ENCODE measurements at places on chromosomes 16 and 17. TPM values are rescaled to one million over a fixed set of nuclear protein-coding genes. Genes with fewer than 3 reads are reported as not detected.
A peak's percentile ranks its signal among the peaks of the same experiment; 100 is the strongest.

- DNase-seq = no peak
- H3K27me3 ChIP-seq = peaks cover 42% of the 10 kb centered on the region
Observed at GRCh38 chr17:61425682-61426481, 26.2 kb downstream of the TBX2 start.

DNA sequence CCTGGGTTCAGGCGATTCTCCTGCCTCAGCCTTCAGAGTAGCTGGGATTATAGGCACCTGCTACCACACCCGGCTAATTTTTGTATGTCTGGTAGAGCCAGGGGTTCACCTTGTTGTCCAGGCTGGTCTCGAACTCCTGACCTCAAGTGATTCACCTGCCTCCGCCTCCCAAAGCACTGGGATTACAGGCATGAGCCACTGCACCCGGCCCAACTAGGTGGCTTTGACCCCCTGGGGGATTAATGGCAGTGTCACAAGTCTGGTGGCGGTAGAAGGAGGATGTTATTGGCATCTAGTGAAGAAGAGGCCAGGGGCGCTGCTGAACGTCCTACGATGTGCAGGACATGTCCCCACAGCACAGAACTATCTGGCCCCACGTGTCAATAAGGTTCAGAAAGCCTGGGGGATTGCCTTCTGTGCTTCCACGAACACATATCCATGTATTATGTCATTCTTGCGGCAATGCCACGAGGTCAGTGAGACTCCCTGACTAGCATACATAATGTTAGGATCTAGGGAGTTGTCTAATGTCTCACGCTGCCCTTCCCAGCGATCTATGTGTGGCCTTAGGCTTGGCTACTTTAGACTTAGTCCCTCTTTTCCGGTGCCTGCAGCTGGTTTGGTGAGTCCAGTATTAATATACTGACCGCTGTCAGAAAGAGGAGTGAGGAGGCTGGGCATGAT is 75.8 kb downstream of the ABCC6 start:
- DNase-seq = no peak
- H3K27ac ChIP-seq = no peak overlapping the region
- H3K4me3 ChIP-seq = no peak overlapping the region
- peaks cover 5% of the 10 kb centered on the region for H3K4me1 ChIP-seq

DNA sequence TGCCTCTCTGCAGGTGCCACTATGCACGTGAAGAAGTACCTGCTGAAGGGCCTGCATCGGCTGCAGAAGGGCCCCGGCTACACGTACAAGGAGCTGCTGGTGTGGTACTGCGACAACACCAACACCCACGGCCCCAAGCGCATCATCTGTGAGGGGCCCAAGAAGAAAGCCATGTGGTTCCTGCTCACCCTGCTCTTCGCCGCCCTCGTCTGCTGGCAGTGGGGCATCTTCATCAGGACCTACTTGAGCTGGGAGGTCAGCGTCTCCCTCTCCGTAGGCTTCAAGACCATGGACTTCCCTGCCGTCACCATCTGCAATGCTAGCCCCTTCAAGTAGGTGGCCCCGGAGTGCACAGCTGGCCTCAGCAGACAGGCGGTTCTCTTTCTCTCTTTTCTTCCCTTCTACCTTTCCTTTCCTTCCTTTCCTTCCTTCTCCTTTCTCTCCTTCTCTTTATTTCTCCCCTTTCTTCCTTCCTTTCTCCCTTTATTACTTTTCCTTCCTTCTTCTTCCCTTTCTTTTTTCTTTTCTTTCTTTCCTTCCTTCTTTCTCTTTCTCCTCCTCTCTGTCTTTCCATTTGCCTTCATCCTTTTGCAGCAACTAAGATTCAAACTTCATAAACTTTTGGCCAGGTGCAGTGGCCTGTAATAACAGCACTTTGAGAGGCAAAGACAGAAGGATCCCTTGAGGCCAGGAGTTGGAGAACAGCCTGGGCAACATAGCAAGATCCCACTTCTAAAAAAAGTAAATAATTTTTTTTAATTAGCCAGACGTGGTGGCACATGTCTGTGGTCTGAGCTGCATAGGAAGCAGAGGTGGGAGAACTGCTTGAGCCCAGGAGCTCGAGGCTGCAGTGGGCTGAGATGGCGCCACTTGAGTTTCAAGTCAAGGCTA is 46.7 kb downstream of the SCNN1B start:
- no peak overlapping the region for H3K27ac ChIP-seq
- no peaks in the 10 kb centered on the region for H3K36me3 ChIP-seq
- H3K4me3 ChIP-seq = no peak overlapping the region

- no peak overlapping the region for H3K27ac ChIP-seq
- H3K4me1 ChIP-seq = peaks cover 6% of the 10 kb centered on the region
- no peaks in the 10 kb centered on the region for H3K36me3 ChIP-seq
- no peak overlapping the region for H3K4me3 ChIP-seq
- DNase-seq = peak; percentile 34
Observed at GRCh38 chr17:83178533-83179304, 99.3 kb downstream of the METRNL start.

- no peak overlapping the region for H3K4me3 ChIP-seq
- H3K36me3 ChIP-seq = no peaks in the 10 kb centered on the region
- DNase-seq = no peak
Observed at GRCh38 chr16:23283571-23283970, 18.5 kb upstream of the SCNN1B start.

- no peaks in the 10 kb centered on the region for H3K36me3 ChIP-seq
- peak overlapping the region; percentile 81 for H3K4me3 ChIP-seq
- peak; percentile 84 for DNase-seq
Observed at GRCh38 chr17:56834380-56835263, 671 bp downstream of the DGKE start.

DNA sequence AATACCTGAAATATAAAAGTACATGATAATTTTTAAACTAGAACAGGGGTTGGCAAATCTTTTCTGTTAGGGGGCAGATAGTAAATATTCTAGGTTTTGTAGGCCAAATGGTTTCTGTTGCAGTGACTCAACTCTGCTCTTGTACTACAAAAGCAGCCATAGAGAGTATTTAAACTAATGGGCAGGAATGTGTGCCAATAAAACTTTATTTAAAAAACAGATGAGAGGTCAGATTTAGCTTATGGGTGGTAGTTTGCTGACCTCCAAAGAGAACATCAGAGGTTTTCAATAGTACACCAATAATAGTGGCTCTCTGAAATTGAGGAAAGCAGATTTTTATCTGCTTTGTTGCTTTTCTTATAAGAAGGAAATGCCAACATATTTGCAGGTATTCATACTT is 15.2 kb upstream of the FAM20A start:
- H3K4me3 ChIP-seq = no peak overlapping the region
- H3K27me3 ChIP-seq = no peaks in the 10 kb centered on the region
- no peak for DNase-seq
- H3K4me1 ChIP-seq = peaks cover 18% of the 10 kb centered on the region
- H3K27ac ChIP-seq = no peak overlapping the region

DNA sequence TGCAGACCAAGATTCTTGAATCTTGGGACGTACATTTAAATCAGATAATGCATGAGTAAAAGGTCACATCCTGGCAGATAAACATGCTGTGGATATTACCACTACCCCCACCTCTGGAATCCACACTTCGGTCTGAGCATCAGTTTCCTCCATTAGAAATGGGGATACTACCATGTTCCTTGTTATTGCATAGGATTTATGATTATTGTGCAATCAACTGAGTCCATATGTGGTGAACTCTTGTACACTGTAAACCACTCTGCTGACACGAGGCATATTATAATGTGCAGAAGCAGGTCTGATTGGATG is 108.7 kb downstream of the VAT1L start:
- H3K4me1 ChIP-seq = no peaks in the 10 kb centered on the region
- H3K36me3 ChIP-seq = no peaks in the 10 kb centered on the region

GRCh38 chr16:49724774-49725173 is 131.1 kb downstream of the ZNF423 start:
- no peak overlapping the region for H3K4me3 ChIP-seq
- no peak for DNase-seq
- no peaks in the 10 kb centered on the region for H3K36me3 ChIP-seq
- H3K27ac ChIP-seq = no peak overlapping the region

DNA sequence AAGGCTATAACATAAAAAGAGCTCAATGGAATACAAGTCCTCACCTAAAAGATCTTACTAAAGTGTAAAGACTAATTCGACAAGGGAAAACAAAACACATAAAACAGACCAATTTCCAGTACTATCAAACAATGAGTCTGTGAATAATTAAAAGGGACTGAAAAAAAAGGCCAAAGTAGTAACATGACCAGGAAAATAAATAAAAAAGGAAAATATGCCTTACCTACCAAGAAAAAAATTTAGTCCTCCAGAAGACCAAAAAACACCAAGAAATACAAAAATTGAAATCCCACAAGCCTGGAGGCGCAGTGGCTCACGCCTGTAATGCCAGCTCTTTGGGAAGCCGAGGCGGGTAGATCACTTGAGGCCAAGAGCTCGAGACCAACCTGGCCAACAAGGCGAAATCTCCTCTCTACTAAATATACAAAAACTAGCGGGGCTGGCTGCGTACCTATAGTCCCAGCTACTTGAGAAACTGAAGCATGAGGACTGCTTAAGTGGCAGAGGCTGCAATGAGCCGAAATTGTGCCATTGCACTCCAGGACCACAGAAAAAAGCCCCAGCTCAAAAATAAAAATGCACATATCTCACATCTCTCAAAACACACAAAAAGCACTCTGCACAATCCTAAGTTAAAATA is 60.8 kb downstream of the TEX14 start:
- H3K4me1 ChIP-seq = peaks cover 15% of the 10 kb centered on the region
- H3K27me3 ChIP-seq = no peaks in the 10 kb centered on the region
- H3K36me3 ChIP-seq = no peaks in the 10 kb centered on the region
- peak overlapping the region; percentile 89 for H3K27ac ChIP-seq

DNA sequence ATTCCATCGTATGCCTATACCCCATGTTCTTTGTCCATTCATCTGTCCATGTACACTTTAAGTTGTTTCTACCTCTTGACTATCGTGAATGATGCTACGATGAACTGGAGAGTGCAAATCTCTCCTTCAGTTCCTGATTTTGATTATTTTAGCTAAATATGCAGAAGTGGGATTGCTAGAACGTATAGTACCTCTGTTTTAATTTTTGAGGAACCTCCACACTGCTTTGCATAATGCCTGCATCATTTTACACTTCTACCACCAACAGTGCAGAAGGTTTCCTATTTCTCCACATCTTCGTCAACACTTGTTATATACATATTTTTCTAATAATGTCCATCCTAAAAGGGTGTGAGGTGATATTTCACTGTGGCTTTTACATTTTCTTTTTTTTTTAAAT is 43.9 kb downstream of the SDR42E1 start:
- H3K27me3 ChIP-seq = no peaks in the 10 kb centered on the region
- no peaks in the 10 kb centered on the region for H3K36me3 ChIP-seq
- no peak overlapping the region for H3K4me3 ChIP-seq
- no peak for DNase-seq
- H3K27ac ChIP-seq = no peak overlapping the region

- H3K4me1 ChIP-seq = peaks cover 32% of the 10 kb centered on the region
- peak overlapping the region; percentile 95 for H3K27ac ChIP-seq
- peak overlapping the region; percentile 99 for H3K4me3 ChIP-seq
- no peaks in the 10 kb centered on the region for H3K36me3 ChIP-seq
Observed at GRCh38 chr16:14070555-14070876, 603 bp upstream of the MRTFB start.

- H3K4me3 ChIP-seq = no peak overlapping the region
- no peak overlapping the region for H3K27ac ChIP-seq
- no peaks in the 10 kb centered on the region for H3K36me3 ChIP-seq
- peaks cover 4% of the 10 kb centered on the region for H3K27me3 ChIP-seq
- DNase-seq = no peak
Observed at GRCh38 chr17:41538565-41538991, 10.5 kb upstream of the KRT19 start.

DNA sequence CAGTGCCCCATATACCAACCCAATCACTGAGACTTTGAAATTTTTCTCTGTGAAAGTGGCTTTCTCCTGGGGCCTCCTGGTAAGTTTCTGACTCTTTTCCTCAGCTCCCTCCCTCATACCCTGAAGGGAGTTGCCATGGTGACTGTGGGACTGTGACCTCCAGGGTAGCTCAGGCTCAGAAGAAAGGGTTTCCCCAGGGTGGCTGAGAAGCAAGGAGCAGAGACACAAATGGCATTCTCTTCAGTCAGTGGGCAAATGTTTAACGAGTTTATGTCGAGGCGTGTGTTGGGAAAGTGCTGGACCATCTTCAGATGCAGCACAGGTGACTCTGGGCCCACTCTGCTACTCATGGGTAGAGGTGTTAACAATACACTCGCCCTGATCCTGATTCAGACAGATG is 46.8 kb downstream of the MRPS23 start:
- no peak overlapping the region for H3K4me3 ChIP-seq
- DNase-seq = no peak
- no peaks in the 10 kb centered on the region for H3K4me1 ChIP-seq
- H3K27ac ChIP-seq = no peak overlapping the region

DNA sequence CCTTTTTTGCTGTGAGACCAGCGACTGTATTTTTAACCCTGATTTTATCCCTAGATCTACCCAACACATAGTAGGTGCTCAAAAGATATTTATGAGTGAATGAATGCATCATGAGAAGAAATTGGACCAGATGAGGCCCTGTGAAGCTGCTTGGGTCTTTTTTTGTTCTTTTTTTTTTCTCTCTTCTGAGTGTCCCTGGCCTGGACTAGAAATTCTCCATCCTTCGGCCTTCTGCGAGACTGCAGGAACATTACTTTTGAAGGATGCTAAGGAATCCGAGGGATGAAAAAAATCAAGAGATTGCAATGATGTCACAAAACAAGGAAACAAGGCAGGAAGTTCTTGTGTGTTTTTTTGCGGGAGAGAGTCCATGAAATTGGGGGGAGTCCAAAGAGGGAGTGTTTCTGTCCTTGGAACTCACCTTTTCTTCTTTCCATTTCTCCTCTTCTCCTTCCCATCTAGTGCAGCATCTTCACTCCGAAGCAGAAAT is 560 bp upstream of the RUSF1 start:
- H3K36me3 ChIP-seq = peaks cover 24% of the 10 kb centered on the region
- H3K27me3 ChIP-seq = no peaks in the 10 kb centered on the region
- peak overlapping the region; percentile 94 for H3K27ac ChIP-seq
- H3K4me3 ChIP-seq = peak overlapping the region; percentile 87

DNA sequence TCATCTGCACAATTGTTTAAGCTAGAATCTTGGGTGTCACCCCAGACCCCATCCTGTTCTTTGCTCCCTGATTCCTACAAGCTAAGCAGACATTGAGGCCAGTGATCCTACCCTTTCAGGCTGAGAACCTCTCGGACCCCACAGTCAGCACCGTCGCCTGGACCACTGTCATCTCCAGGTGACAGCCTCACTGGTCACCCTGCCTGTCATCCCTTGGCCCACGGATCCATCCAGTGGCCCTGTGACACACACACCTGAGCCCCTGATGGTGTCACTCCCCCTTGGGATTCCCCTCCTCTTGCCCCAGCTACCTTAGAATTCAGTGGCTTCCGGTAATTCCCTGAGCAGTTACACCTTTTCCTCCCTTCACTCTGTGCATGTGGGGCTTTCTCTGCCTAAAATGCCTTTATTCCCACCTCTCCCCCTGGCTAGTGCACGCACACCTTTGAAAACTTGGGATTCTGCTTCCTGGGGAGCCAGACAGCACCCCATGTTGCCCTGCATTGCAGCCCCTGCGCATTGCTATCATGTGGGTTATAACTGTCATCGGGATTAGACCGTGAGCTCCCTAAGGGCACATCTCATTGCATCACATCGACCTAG is 3.0 kb downstream of the C16orf86 start:
- H3K36me3 ChIP-seq = no peaks in the 10 kb centered on the region
- peaks cover 62% of the 10 kb centered on the region for H3K4me1 ChIP-seq
- no peak overlapping the region for H3K27ac ChIP-seq
- DNase-seq = no peak

- H3K4me3 ChIP-seq = no peak overlapping the region
- H3K27me3 ChIP-seq = no peaks in the 10 kb centered on the region
- H3K4me1 ChIP-seq = peaks cover 18% of the 10 kb centered on the region
- no peak overlapping the region for H3K27ac ChIP-seq
Observed at GRCh38 chr16:84874983-84875382, 55.2 kb downstream of the CRISPLD2 start.

Gene SPIRE2
- total RNA-seq = 17.3 TPM

Gene EVI2B
- total RNA-seq = 9.9 TPM

Gene AMDHD2
- total RNA-seq = 76.8 TPM

Gene DYNLRB2
- total RNA-seq = not detected

Gene SEZ6
- 0.55 TPM for total RNA-seq

Gene KRT33A
- total RNA-seq = not detected

Gene CDT1
- total RNA-seq = 147 TPM

Gene CLEC10A
- 4.8 TPM for total RNA-seq

Measured in stomach (tissue), 19 donors.